ENCODE measurements at places on chromosomes 1 and 21.

DNA sequence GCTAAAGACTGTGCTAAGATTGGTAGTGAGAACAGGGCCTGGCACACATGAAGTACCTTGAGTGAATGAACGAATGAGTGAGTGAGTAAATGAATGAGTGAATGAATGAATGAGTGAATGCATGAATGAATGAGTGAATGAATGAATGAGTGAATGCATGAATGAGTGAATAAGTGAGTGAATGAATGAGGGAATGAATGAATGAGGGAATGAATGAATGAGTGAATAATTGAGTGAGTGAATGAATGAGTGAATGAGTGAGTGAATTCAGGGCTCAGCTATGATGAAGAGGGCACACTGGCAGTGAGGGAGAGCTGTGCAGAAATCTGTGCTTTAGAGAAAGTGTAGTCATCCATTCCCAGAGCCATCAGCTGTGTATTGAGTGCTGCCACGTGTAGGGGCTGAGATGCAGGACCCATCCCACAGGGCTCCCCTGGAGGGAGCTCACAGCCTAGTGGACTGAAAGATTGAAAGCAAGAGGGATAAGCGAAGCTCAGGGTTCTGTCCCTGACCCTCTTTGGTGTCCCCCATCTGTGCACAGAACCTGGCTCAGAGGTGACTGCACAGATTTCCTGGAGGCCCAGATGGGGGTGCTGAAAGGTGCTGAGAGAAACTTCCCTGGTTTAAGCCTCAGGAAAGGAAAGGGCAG, 217.9 kb upstream of the VAMP3 start:
- DNase-seq: no peak

- no peak for DNase-seq
Measured at GRCh38 chr1:9121496-9122409, 7.1 kb downstream of the GPR157 start.

DNA sequence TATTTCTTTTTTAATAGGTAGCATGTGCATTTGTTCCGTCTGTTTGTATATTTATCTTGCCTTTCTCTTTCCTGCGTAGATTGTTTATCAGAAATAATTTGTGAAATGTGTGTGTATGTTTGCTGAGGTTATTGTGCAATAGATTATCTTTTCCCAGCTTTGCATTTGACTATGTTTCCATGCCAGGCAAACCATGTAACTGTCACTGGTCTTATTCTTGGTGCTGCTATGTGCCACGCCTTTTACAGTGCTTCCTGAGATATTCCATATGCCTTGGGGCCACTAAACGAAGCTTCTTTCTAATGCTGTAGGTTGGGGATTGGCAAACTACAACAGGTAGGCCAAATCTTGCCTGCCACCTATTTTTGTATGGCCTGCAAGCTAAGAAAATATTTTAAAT, 598.8 kb downstream of the PLPP3 start:
- no peak for DNase-seq

- no peak for DNase-seq
Measured at GRCh38 chr1:185040408-185040735, 5.0 kb upstream of the RNF2 start.

DNA sequence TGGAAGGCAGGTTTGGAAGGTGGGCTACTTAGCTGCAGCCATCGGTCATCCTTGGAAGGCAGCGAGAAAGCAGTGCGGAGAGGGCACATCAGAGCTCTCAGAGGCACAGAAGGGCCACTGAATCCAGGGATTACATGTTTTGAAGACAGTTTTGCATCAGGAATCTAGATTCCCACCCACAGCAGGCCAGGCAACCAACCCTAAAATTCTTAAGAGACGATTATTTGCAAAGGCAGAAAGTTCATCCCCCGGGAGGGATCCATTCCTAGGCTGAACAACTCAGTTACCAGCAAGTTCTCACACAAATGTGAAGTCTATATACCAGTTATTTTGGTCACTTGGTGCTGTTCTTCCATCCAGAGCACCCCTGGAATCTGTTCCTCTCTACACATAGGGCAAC, 457.3 kb upstream of the VAMP3 start:
- DNase-seq: no peak

GRCh38 chr1:231357187-231357772, 19.2 kb downstream of the SPRTN start:
- DNase-seq: no peak

- DNase-seq: no peak
Measured at GRCh38 chr21:34949499-34949898, 99.6 kb downstream of the RUNX1 start.

DNA sequence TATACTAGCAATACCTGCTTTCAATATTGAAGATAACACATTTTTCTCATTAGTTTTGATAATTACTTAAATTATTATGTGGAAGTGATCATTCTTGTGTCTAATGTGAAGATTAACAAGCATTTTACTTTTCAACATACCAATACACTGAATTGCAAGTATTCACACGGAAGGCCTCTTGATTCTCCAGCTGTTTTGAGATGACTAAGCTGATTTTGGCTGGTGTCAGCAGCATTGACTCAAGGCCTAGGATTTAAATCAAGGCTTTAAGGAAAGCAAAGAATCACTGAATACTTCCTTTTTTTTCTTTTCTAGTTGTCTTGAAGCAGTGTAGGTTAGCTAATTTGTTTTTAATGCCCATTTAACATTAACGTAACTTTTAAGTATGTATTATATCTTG, 373.7 kb downstream of the SRGAP2C start:
- DNase-seq: no peak

DNA sequence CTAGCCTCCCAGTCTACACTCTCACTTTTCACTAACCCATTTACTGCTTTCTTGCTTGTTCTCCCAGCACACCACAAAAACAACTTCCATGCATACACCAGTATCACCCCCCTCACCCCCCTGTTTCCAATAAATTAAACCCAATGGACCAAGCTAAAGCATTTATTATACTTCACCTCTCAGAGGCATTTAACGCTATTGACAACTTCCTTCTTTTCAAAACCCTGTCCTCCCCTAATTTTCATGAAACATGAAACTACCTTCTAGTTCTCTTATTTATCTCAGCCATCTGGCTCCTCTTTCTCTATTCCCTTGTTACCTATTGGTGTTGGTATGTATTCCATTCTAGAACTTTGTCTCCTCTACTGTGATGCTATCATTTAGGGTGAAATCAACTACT, 32.3 kb downstream of the PTPRC start:
- no peak for DNase-seq

GRCh38 chr1:51644533-51645197, 27.8 kb downstream of the OSBPL9 start:
- no peak for DNase-seq

GRCh38 chr1:77776007-77776700, 3.3 kb upstream of the MIGA1 start:
- no peak for DNase-seq

DNA sequence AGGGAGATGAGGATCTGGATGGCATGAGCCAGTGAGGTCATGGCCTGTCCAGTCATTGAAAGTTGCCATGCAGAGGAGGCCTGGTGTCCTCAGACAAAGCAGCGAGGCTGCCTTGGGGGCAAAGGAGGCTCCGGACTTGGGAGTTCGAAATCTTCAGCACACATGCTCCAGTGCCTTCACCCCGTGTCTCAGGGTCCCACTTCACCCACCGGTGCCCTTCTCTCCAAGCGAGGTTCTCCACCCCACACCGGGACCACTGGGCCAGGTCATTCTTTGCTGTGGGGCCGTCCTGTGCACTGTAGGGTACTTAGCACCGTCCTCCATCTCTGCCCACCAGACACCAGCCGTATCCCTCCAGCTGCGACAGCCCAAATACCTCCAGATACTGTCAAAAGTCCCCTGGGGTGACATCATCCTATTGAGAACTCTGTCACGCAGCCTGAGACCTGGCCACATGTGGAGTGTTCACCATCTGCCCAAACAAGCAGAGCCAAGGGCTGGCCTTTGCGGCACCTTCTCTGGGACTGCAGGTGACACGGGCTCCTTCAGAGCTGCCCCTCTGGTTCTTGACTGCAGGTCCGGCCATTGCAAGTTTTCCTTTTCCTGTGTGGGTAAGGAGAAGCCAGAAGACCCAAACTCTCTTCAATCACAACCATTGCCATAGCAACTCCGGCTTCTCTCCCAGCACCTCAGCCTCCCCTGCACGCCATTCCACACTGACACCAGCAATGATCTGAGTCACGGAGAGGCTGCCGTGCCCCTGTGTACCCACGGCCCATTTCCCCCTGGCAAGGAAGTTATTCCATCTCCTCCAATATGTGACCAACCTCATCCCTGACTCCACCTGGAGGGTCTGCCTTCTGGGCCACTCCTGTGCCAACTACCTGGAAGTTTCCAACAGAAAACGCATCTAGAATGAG, 20.4 kb upstream of the PDE9A start:
- DNase-seq: no peak

DNA sequence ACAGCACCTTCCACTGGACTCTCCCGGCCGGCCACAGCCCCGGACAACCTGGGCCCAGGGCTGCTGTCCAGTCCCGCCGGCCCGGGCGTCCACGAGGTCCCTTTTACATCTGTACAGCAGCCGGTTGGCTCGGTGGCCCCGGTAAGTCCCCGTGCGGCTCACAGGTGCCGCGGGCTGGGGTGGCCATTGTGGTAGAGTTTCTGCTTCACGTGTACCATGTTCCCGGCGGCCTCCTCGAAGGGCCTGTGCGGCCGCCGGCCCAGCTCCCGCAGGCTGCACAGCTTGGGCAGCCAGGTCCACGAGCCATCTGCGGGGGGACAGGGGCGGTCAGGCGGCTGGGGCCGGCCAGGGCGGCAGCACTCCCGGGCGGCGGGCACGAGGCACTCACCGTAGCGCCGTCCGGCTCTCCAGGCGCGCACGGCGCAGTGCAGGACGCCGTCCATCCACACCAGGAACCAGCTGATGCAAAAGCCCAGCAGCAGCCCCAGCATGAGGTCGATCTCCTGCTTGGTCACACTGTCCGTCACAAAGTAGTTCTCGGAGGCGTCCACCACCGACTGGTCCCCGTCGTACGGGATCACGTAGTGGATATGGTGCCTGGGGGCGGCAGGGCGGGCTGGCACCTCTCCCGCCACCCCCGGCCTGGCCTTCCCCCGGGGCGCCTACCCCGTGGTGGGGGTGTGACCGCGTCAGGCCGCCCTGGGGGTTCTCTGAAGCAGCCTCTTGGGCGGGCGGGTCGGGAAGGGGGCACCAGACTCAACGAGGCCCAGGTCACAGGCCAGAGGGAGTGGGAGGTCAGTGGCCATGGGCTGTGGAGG, 5.0 kb downstream of the TMEM240 start:
- DNase-seq: no peak

GRCh38 chr1:206495011-206495461, 12.3 kb upstream of the RASSF5 start:
- DNase-seq: no peak

DNA sequence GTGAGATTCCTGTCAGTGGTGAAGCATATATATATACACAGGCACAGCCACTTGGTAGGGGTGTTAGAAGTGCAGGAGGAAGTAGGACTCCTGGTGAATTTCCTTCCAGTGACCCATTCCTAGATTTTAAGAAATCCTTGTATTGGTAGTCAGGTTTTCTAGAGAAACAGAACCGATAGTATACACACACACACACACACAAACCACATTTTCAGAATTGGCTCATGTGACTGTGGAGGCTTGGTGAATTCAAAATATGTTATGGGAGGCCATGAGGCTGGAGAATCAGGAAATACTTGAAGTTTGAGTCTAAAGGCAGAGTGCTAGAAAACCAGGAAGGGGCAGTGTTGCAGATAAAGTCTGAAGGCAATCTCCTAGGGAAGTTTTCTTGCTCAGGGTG, 114.2 kb downstream of the FCRL5 start:
- DNase-seq: no peak

DNA sequence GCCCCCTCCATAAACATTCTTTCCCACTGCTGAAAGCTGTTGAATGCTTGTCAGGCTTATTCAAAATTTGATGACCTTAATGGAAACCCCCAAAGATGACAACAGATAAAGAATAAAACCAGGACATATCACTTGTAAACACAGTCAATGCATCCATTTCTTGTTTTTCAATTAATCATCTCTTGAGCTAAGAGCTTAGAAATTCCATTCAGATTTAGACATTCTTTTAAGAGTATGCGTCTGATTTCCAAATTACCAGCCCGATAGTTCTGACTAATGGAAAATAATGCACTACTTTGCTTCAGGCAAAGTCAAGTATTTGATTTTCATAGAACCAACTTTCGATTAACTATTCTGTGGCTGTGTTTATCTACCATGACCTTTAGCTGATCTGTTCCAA, 100.6 kb upstream of the RUNX1 start:
- DNase-seq: no peak

DNA sequence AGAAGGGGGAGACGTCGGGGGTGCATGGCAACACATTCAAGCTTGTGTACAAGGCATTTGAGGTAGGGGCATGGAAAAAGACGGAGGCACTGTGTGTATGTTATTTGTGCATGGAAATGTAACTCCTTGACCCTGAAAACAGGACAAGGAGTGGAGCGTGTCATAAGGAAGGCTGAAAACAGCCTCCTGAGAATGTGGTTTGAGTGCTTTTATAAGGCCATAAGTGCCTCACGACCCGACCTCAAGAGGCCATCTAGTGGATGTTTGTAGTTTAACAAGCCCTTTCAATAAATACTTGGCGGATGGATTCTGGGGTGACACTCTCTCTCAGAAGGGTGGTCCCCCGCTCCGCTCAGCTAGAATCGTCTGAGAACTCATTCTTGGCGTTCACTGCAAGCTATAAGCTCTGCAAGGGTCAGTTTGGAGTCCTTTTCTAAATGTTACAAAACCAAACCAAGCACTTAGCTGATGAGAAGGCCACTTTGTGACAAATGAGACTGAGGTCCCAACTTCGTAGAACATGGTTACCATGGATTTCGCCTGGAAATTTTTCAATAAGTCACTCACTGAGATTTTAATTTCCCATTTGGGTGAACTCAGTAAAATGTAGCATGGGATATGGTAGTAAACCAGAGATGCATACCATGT, 38.8 kb upstream of the CLCA4 start:
- no peak for DNase-seq

GRCh38 chr1:25099343-25099951, 132.9 kb downstream of the SYF2 start:
- no peak for DNase-seq

- DNase-seq: no peak
Measured at GRCh38 chr1:31776516-31776915, 12.4 kb upstream of the ADGRB2 start.

- DNase-seq: no peak
Measured at GRCh38 chr1:178932552-178932906, 61.7 kb upstream of the ANGPTL1 start.

DNA sequence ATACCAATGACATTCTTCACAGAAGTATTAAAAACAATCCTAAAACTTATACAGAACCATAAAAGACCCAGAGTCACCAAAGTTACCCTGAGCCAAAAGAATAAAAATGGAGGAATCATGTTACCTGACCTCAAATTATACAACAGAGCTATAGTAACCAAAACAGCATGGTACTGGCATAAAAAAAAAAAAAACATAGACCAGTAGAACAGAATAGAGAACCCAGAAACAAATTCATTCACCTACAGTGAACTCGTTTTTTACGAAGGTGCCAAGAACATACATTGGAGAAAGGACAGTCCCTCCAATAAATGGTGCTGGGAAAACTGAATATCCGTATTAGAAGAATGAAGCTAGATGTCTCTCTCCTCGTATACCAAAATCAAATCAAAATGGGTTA, 2.6 kb upstream of the GNG5 start:
- no peak for DNase-seq

- DNase-seq: no peak
Measured at GRCh38 chr21:27646691-27647090, 679.8 kb upstream of the ADAMTS5 start.

GRCh38 chr1:48817505-48818114, 40.9 kb upstream of the BEND5 start:
- peak; percentile 44 for DNase-seq

- DNase-seq: peak; percentile 34
Measured at GRCh38 chr1:210239349-210240111, 6.9 kb downstream of the SERTAD4 start.

- no peak for DNase-seq
Measured at GRCh38 chr1:232059726-232060374, 433.3 kb downstream of the DISC1 start.

- no peak for DNase-seq
Measured at GRCh38 chr1:26327956-26328362, 10.2 kb downstream of the CD52 start.

Measured in substantia nigra (tissue), 51 donors.